ENCODE measurements at places on chromosomes 1 and 21. TPM values are rescaled to one million over a fixed set of nuclear protein-coding genes. Genes with fewer than 3 reads are reported as not detected.
A peak's percentile ranks its signal among the peaks of the same experiment; 100 is the strongest.

CHIT1 gene
- under 0.01 TPM for total RNA-seq

MEX3A gene
- total RNA-seq = 0.88 TPM

ZMYM4 gene
- total RNA-seq = 50.4 TPM

GRCh38 chr1:17123196-17124045 is 4.2 kb upstream of the PADI2 start:
- H3K36me3 ChIP-seq = no peaks in the 10 kb centered on the region
- no peak overlapping the region for H3K27ac ChIP-seq
- H3K27me3 ChIP-seq = peaks cover 15% of the 10 kb centered on the region
- H3K4me3 ChIP-seq = no peak overlapping the region
- H3K4me1 ChIP-seq = peaks cover 31% of the 10 kb centered on the region
- DNase-seq = no peak

DNA sequence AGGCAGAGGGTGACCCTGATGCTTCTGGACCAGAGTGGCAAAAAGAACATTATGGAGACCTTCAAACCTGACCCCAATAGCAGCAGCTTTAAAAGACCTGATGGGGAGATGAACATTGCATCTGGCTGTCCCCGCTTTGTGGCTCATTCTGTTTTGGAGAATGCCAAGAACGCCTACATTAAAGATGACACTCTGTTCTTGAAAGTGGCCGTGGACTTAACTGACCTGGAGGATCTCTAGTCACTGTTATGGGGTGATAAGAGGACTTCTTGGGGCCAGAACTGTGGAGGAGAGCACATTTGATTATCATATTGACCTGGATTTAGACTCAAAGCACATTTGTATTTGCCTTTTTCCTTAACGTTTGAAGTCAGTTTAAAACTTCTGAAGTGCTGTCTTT is 45.8 kb downstream of the TRAF5 start:
- H3K36me3 ChIP-seq = peaks cover 2% of the 10 kb centered on the region
- no peaks in the 10 kb centered on the region for H3K27me3 ChIP-seq
- DNase-seq = no peak
- H3K27ac ChIP-seq = no peak overlapping the region
- no peak overlapping the region for H3K4me3 ChIP-seq

GRCh38 chr1:216945538-216946080 is 222.4 kb upstream of the ESRRG start:
- no peak overlapping the region for H3K4me3 ChIP-seq
- H3K27me3 ChIP-seq = no peaks in the 10 kb centered on the region
- DNase-seq = no peak
- H3K36me3 ChIP-seq = no peaks in the 10 kb centered on the region
- no peak overlapping the region for H3K27ac ChIP-seq

- no peaks in the 10 kb centered on the region for H3K36me3 ChIP-seq
- H3K27ac ChIP-seq = no peak overlapping the region
- no peaks in the 10 kb centered on the region for H3K27me3 ChIP-seq
Measured at GRCh38 chr21:14325595-14325994, 57.4 kb downstream of the HSPA13 start.

- DNase-seq = peak; percentile 62
- no peak overlapping the region for H3K4me3 ChIP-seq
- no peak overlapping the region for H3K27ac ChIP-seq
- no peaks in the 10 kb centered on the region for H3K27me3 ChIP-seq
- peaks cover 72% of the 10 kb centered on the region for H3K36me3 ChIP-seq
Measured at GRCh38 chr1:12005488-12006166, 13.7 kb upstream of the MIIP start.

DNA sequence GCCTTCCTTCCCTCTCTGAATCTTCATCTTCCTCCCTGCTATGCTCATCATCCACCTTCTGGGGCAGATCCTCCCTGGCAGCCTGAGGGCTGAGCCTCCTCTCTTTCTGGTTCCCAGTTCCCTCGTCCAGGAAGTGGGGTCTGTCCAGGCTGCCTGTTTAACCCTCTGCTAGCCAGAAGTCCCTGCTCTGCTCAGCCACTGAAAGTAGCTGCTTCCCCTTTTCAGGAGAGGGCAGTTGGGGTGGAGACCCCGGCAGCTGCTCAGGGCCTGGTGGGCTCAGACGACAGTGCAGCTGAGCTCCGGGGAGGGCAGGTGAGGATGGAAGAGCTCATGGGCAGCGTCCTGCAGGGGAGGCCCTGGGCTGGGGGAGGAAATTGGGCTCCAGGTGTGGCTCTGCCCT is 43.1 kb upstream of the ETV3 start:
- DNase-seq = no peak
- H3K4me3 ChIP-seq = no peak overlapping the region
- H3K36me3 ChIP-seq = no peaks in the 10 kb centered on the region
- H3K4me1 ChIP-seq = no peaks in the 10 kb centered on the region
- no peak overlapping the region for H3K27ac ChIP-seq

DNA sequence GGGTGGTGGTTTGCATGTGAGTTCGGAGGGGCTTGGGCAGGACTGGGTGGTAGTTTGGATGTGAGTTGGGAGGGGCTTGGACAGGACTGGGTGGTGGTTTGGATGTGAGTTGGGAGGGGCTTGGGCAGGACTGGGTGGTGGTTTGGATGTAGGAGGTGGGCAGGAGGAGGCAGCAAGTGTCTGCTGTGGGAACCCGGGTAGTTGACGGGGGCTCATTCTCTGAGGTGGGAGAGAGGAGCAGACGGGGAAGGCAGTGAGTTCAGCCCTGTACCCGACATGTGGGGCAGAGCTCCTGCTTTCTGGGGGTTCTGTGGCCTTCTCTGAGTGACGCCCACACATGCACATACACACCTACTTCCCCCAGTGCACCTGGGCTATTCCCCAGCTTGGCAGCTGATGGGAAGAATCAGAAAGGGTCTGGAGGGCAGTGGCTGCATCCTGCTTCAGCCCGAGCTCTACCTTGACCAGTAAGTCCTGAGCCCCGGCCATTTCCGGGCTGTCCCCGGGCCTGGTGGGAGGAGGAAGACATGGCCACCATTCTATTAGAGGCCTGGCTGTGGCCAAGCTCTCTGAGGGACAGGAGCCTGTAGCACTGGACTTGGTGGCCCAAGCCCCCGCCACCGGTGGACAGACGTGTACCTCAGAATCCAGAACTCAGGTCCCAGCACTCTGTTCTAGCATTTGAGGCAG is 58.1 kb downstream of the EDN2 start:
- no peak overlapping the region for H3K4me3 ChIP-seq
- H3K27me3 ChIP-seq = no peaks in the 10 kb centered on the region
- no peaks in the 10 kb centered on the region for H3K36me3 ChIP-seq
- H3K27ac ChIP-seq = no peak overlapping the region

DNA sequence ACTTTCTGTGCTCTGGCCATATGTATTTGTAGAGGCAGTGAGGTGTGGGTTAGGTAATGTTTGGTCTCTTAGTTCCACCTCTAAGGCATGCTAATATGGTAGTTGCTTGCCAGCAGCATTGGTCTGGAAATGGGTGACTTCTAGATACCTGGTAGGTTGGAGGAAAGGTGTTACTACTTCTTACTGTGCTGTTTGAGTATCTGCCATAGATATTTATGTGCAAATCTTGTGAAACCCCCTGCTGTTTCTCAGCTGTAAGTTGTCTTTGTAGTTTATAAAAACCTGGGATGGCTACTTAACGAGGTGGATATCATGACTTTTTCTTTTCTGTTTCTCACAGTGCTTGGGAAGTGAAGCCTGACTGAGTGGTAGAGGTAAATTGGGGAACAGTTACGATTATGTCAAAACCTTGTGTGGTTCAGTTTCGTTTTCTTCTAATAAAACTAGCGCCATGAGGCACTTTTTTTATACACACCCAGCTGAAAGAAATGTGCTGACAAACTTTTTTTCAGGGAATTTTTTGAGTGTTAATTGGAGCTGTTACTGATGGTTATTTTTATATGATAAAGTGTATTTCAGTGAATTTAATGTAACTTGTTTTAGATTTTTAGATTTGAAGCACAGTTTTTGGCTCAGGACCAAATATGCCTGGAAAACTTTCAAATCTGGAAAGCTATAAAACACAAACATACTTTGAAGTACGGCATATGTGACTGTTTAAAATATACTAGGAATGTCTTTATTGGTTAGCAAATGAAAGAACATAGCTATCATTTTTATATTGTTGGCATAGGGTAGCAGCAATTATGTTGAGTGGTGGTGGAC is 42.1 kb downstream of the CAMSAP2 start:
- H3K27me3 ChIP-seq = no peaks in the 10 kb centered on the region
- no peak for DNase-seq
- H3K4me1 ChIP-seq = peaks cover 33% of the 10 kb centered on the region
- peak overlapping the region; percentile 60 for H3K4me3 ChIP-seq
- H3K27ac ChIP-seq = peak overlapping the region; percentile 59

DNA sequence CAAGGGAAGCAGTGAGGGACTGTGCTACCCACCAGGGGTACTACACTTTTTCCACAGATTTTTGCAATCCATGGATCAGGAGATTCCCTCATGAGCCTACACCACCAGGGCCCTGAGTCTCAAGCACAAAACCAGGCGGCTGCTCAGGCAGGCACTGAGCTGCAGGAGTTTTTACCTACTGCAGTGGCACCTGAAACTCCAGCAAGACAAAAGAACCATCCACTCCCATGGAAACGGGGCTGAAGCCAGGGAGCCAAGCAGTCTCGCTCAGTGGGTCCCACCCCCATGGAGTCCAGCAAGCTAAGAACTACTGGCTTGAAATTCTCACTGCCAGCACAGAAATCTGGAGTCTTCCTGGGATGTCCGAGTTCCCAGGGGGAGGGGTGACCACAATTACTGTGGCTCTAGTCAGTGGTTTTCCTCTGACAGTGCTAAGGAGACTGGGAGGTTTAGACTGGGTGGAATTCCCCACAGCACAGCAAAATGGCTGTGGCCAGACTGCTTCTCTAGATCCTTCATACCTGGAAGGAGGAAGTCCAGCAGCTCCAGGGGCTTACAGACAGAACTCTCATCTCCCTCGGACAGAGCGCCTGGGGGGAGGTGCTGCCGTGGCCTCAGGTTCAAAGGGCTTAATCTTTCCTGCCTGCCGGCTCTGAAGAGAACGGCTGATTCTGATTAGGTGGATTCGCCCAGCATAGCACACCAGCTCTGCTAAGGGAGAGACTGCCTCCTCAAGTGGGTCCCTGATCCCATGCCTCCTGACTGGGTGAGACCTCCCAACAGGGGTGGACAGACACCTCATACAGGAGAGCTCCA is 437.8 kb downstream of the LTN1 start:
- H3K27me3 ChIP-seq = no peaks in the 10 kb centered on the region
- peaks cover 16% of the 10 kb centered on the region for H3K4me1 ChIP-seq
- H3K4me3 ChIP-seq = no peak overlapping the region
- no peak overlapping the region for H3K27ac ChIP-seq
- no peak for DNase-seq

- peak; percentile 31 for DNase-seq
- no peaks in the 10 kb centered on the region for H3K4me1 ChIP-seq
- H3K4me3 ChIP-seq = no peak overlapping the region
- no peak overlapping the region for H3K27ac ChIP-seq
Measured at GRCh38 chr21:34692458-34693020, 23.7 kb downstream of the CLIC6 start.

- H3K4me1 ChIP-seq = peaks cover 22% of the 10 kb centered on the region
- H3K27me3 ChIP-seq = no peaks in the 10 kb centered on the region
- H3K4me3 ChIP-seq = no peak overlapping the region
- no peak overlapping the region for H3K27ac ChIP-seq
- DNase-seq = no peak
Measured at GRCh38 chr1:201279313-201279712, 4.0 kb upstream of the PKP1 start.

Measured in osteoblast (primary cell).